ENCODE measurements at places on chromosomes 3 and 15.

- no peak for DNase-seq
Observed at GRCh38 chr3:23865595-23866396, 51.0 kb downstream of the NKIRAS1 start.

- no peak for DNase-seq
Observed at GRCh38 chr15:49686599-49686998, 65.8 kb downstream of the DTWD1 start.

DNA sequence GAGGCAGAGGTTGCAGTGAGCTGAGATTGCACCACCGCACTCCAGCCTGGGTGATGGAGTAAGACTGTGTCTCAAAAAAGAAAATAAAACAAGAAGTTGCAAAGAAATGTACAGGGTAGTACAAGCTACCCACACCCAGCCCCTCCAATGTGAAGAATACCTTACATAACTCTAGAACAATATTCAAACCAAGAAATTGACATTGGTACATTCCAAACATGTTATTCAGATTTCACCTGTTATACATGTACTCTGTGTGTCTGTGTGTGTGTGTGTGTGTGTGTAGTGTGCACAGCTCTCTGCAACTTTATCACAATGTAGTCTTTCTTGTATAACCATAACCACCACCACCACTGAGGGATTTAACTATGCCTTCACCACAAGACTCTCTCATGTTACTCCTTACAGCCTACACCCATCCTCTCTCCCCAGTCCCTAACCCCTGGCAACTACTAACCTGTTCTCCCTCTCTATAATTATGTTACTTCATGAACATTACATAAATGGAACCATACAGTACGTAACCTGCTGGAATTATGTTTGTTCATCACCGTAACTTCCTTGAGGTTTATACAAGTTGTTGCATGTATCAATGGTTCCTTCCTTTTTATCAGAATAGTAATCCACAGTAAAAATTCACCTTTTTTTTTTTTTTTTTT is 16.2 kb upstream of the TJP1 start:
- no peak for DNase-seq

- DNase-seq = no peak
Observed at GRCh38 chr3:8359133-8359532, 142.5 kb upstream of the LMCD1 start.

DNA sequence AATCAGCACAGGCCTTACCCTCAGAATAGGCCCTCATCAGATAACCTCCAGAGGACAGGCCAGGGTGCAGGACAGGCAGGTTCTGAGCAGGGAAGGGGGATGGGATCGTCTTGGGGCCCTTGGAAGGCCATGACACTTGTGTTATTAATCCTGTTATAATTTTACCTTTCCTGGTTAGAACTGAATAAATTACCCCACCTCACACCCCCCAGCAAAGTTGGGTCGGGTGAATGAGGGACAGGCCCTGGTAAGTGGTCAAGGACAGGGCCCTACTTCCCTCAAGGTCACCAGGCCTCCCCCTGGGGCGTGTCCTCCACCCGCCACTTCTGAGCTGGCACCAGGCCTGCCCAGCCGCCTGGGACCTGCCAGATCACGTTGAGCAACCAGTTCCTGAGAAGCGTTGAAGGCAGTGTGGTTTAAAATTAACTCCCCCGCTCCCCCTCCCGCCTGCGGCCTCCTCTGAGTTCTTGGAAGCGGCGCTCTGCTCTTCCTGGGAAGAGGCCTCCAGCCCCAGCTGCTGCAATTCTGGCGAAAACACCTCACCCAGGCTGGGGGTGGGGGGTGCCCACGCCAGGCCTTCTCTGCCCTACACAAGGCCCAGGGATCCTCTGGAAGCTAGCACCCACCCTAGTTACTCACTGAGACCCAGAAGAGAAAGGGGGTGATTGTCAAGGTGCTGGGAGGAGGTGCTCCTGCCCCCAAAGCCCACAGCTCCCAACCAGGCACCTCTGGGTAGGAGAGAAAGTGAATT is 10.6 kb downstream of the CISH start:
- peak; percentile 86 for DNase-seq

GRCh38 chr15:64775551-64776401 is at the start of gene RBPMS2:
TSS of gene RBPMS2 (minus strand) at chr15:64775589. CDS start at chr15:64775319, 270 bp downstream.
- no peak for DNase-seq

DNA sequence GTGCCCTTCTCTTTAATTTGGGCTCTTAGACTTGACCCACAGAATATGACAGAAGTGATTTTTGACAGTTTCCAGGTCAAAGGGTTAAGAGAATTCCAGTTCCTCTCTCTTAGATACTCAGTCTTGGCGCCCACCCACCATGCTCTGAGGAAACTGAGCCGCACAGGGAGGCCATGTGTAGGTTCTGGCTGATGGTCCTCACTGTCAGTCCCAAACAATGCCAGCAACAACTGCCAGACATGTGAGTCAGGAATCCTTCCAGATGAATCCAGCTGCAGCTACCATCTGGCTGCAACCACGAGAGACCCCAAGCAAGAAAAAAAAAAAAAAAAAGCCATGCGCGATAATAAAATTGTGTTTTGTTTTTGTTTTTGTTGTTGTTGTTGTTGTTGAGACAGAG is 326.6 kb downstream of the MAGI1 start:
- DNase-seq = no peak

DNA sequence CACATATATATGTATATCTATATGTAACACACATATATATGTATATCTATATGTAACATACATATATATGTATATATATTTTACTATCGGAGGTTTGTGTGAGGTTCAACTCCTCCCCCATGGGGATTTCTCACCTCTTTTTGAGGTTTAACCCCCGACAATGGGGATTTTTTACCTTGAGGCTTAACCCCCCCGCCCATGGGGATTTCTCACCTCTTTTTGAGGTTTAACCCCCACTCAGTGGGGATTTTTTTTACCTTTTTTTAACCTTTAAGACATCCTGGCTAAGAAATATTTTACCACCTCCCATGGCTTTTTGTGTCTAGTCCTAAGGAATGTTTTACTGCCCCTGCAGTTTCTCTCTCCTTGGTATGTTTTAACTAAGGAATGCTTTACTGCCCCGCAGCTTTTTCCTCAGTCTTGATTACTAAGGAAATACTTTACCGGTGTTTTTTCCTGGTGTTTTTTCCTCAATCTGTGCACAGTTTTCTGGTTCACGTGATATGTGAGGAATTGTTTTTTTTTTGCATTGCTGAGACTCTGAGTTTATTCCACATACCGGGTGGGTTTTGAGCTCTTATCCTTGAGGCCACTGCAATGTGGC is 185.2 kb downstream of the KLF13 start:
- peak; percentile 28 for DNase-seq

GRCh38 chr15:26724381-26725150 is 48.3 kb downstream of the GABRB3 start:
- no peak for DNase-seq

- DNase-seq = no peak
Observed at GRCh38 chr3:139557041-139557440, 17.5 kb upstream of the RBP1 start.

- no peak for DNase-seq
Observed at GRCh38 chr3:164186095-164186494, 892.2 kb downstream of the SI start.

DNA sequence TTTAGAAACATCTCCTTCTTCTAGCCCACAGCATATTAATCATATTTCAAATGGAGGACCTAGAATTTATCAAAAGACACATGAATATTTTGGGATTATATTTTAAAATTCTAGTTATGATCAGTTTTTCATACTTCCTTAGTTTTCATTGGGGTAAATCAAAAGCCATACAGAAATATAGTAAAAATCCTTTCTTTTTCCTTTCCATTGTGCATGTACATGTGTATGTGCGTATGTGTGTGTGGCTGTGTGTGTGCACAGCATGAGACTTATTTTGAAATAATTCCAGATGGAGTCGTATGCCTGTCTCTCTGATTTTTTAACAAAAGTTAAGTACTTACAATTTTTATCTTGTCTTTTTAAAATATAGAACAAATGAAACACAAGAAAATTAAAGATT is 94.5 kb downstream of the ARPP21 start:
- no peak for DNase-seq

- DNase-seq = no peak
Observed at GRCh38 chr15:25426896-25427610, 11.8 kb downstream of the UBE3A start.

GRCh38 chr3:29697989-29698388 is 417.1 kb downstream of the RBMS3 start:
- no peak for DNase-seq

DNA sequence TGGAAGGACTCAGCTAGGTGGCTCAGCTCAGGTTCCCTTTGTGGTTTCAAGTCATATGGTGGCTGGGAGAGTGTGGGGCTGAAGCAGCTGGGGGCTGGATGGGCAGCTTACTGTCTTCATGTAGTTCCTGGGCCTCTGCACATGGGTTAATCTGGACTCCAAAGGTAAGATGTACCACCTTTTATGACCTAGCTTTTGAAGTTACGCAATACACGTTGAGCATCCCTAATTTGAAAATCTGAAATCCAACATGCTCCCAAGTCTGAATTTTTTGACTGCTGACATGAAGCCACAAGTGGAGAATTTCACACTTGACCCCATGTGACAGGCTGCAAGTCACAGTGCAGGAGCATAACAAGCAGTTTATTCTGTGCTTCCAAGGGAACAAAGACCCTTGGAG is 173.7 kb downstream of the KBTBD8 start:
- DNase-seq = no peak

DNA sequence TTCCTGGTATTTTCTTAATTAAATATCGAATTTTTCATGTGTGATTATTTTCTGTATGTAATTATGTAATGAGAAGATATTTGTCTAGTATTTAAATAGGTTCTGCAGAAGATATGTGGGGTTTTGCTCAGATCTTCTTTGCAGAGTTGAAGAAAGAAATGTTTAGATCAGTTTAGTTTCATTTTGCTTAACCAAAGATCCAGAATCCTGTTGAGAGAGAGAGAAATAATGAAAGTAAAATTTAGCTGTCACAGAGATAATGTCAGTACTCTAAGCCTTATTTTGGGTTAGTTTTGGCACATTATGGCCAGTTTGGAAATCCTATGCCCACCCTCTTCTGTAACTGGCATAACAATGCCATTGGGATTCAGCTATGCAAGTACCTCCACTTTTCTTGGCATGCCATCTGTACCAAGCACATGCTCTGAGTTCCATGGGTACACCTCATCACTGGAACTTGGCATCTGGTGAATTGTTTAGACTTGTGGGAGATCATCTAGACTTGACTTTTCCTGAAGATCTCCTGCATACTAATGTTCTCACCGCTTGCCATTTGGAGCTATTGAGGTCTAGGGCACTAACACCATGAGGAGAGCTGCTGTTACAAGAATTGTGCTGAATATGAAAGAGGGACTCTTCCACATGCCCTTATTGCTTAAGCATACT is 30.9 kb downstream of the PLSCR1 start:
- DNase-seq = no peak

- no peak for DNase-seq
Observed at GRCh38 chr3:66498687-66499621, 1.9 kb downstream of the LRIG1 start.

DNA sequence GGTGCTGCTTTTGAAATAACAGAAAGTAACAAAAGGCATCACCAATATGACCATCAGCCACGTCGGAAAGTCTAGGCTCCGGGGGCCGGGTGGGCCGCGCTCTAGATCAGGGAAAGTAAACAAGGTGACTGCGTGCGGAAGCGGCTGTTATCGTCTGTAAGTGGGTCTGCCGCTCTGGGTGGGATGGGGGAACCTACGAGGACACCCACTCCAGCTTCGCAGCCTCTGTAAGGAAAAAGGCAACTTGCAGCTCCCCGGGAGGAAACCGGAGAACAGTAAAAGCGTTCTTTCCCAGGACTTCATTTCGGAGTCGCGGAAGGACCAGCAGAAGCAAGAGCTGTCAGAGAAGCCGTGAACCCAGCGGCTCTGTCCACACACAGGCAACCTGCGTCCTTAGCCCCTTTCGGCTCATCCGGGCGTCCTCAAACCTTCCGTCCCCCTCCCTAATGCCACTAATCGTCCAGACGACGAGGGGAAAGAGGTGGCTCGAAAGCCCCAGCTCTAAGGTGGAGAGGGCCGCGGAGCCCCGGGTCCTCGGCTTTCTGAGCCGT is 461 bp downstream of the XRN1 start:
- peak; percentile 17 for DNase-seq

- DNase-seq = no peak
Observed at GRCh38 chr15:74384881-74385643, 17.6 kb upstream of the CYP11A1 start.

- no peak for DNase-seq
Observed at GRCh38 chr15:78671626-78672211, 30.7 kb upstream of the CHRNB4 start.

DNA sequence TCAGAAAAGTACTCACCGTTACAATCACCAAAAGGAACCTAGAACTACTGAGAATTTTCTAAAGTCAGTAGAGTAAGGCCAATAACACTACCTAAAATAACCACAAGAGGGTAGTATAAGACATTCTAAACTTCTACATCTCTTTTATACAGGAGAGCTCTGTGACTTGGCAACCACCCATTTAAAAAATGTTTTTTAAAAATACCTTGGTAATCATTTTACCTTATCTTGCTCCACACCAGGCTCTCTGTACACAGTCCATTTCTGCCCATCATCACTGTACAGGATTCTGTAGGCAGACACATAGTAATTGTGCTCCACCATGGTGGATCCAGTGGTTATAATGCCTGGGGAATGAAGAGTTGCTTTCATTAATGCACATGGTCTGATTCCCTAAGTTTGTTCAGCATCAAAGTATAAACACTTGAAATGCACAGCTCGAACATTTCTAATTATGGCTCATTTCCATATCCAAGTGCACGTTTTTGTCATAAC is 54.5 kb downstream of the ST3GAL6 start:
- no peak for DNase-seq

- DNase-seq = no peak
Observed at GRCh38 chr15:75346796-75347221, at the start of gene NEIL1. TSS of gene NEIL1 (plus strand) at chr15:75347039. CDS start at chr15:75348906, 1,867 bp downstream.

GRCh38 chr3:99111235-99111634 is 209.7 kb upstream of the DCBLD2 start:
- no peak for DNase-seq

DNA sequence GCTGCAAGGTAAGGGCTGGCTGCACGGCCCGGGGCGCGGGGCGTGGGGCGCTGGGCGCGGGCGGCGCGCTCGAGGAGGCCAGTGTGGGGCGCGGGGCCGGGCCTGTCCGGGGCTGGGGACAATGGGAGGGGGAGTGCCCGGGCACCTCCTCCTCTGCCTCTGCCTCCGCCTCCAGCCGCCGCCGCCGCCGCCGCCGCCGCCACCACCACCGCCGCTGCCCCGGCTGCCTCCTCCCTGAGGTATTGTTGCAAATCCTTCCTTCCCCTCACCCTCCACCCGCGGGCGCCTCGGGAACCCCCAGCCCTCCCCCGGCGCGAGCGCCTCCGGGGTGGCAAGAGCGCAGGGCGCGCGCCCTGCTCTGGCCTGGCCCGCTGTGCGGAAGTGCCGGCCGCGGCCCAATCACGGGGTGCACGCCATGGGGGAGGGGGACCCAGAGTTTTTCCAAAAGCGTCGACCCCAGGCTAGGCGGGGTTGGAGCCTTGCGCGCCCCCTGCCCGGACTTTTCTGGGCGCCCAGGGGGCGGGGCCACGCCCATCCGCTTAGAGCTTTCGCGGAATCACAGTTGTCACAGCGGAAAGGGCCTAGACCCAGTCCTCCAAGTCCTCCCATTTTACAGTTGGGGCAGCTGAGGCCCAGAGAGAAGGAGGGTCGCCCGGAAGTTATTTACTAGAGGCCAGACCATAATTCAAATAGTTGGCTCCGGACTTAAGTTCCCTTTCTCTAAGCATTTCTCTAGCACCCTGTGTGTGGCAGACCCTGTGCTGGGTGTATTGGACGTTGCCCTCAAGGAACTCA is at the start of gene LPP:
LPP (plus strand) TSS at position 144 of the 795 bp plus-strand sequence. CDS start 251,964 bp downstream, outside the sequence.
- DNase-seq = peak; percentile 71
